ENCODE measurements at places on chromosomes 5 and 9.

- no peak for DNase-seq
Observed at GRCh38 chr5:38743562-38743961, 102.2 kb upstream of the OSMR start.

DNA sequence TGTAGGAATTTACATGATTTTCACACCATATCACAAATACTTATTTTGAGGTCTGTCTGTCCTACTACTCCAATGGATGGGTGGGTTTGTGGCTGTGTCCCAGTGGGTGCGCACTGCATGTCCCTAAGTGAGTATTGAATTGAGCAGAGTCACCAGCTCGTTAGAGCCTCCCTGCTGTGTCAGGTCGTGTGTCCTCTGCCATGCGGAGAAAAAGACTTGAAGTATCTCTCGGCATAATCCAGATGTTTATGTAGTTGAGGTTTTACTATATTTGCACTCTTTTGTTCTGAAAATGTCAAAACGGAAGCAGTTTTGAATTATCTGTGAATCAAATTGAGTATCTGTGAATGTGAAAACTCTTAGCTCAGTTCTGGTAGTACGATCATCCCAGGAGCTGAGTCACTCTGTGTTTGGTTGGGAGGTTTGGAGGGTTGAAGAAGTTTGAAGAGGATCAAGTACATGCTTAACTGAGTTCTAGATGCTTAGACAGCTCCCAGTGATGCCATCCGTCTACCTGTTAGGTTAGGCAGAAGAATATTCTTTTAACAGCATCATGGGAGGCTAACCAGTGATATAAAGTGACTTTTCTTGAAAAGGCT lies 194.2 kb downstream of the TENT4A start:
- no peak for DNase-seq

DNA sequence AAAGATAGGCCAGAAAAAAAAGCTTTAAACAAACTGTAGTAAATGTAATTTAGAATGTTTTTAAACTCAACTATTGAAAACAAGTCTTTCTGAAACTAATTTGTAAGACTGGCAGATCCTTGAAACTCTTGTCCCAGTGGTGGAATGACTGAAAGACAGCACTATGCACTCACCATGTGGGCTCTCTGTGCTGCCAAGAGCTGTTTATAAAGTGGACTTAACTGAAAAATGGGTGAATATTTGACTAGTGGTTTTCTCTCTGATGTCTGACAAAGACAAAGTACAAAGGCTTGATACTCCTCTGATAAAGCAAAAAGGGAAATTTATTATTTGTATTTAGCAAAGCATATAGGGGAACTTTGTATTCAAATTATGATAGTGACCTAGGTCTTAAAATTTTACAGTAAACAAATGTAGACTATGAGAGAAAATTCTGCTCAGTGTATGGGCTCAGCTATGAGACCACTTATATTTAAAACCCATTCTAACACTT lies 635.4 kb downstream of the NR2F1-AS1 start:
- no peak for DNase-seq

DNA sequence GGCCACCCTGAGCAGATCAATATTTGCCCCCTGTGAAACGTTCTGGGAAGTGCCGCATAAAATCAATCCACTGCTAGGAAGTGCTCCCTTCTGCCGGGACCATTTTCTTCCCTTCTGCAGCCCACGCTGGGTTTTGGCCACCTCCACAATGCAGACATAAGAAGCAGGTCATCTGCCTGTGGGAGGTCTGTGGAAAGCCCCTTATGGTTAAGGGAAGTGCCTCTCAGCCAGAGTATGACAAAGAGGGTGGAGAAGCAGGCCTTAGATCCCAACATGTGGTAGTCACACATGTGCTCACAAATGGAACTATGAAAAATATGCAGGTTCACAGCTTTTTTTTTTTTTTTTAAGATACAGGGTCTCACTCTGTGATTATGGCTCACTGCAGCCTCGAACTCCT lies 82.8 kb downstream of the SLC1A3 start:
- no peak for DNase-seq

DNA sequence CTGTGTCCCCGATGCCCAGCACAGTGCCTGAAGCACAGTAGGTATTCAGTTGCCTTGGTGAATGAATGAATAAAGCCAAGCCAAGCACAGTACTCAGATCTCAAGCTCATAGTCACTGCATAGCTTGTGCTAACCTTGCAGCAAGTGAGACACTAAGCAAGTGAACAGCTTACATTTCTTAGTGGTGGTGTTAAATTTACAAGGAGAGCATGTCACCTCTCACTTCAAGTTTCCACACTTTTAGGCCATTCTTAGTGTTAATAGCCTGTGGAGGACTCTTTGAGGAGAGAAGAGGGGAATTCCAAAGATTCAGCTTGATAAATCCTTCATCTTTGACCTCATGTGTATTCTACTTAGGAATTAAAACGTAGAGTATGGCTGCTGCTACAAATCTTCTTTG lies 104.7 kb downstream of the C9orf152 start:
- DNase-seq, result no peak

DNA sequence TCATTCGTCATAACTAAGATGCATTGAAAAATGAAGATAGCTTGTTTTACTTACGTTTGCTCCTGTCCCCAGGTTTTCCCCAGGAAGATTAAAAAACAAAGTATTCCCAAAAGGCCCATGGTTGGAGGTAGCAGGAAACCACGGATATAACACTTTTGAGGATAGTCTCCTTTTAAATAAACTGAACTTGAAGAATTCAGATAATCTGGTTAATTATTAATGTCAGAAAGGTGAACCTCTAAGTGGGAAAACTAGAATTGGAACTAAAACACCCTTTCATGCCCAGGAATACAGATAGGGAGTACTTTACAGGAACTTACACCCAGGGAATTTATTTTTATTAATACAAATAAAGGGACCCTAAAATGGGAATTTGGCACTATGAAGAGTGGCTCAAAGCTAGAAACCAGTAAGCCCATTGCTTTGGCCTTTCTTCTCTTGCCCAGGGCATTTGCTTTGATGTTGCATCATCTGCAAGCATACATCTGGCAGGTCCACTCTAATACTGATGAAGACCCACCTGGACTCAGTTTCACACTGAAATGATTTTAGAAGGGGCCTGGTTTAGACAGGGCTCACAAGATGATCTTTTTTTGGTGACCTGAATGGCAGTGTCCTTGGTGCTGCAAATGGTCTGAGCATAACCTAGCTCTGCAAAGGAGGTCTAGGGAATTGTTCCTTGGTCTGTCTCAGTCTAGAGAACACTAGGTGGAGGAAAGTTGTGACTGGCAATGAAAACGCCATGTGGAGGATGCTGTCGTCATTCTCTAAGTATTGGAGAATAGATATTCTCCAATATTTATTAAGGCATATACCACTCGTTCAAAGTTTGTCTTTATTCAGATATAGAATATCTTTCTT lies at the start of gene C5:
Gene C5 (minus strand): TSS at position 148 of the 861 bp plus-strand sequence. CDS start 29 bp downstream, at position 119.
- DNase-seq, result no peak

- peak; percentile 9 for DNase-seq
Observed at GRCh38 chr5:72096602-72097188, 10.6 kb upstream of the MAP1B start.

DNA sequence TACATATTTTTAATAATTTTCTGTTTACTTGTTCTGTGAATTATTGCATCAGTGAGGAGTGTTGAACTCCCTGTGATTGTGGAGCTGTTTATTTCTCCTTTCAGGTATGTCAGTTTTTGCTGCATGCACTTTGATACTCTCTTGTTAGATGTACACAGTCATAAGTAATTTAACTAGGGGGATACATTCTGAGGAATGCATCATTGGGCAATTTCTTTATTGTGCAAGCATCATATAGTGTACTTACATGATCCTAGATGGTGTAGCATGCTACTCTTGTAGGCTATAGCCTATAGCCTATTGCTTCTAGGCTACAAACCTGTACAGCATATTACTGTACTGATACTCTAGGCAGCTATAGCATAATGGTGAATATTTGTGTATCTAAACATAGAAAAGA lies 9.5 kb downstream of the DENND4C start:
- DNase-seq, result no peak

GRCh38 chr5:148840531-148840930 lies 14.1 kb downstream of the ADRB2 start:
- no peak for DNase-seq

DNA sequence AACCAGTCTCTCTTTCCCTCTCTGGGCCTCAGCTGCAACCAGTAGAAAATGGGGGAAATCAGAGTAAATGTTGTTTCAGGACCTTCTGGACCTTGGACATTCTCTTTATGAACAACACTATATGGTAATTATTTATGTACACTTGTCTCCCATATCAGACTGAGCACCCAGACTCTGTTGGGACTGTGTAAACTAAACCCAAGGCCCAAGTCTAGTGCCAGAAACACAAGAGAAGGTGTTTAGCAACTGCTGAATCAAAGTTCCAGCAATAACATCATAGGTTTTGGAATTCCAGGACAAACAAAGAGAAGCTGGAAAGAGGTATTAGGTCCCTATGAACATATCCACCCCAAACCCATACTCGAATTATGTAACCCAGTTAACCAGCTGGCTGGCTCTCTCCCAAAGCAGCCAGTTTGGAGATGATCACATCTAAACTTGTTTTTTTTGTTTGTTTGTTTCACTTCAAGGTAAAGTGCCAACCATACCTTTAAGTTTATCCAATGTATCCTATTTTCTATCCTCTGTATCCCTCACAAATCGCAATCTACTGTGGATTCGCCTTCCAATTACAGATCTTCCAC lies 1.9 kb upstream of the RNF38 start:
- no peak for DNase-seq

- no peak for DNase-seq
Observed at GRCh38 chr5:159057996-159058395, 41.7 kb downstream of the EBF1 start.

GRCh38 chr5:107146901-107147300 lies 523.8 kb downstream of the EFNA5 start:
- DNase-seq, result no peak

DNA sequence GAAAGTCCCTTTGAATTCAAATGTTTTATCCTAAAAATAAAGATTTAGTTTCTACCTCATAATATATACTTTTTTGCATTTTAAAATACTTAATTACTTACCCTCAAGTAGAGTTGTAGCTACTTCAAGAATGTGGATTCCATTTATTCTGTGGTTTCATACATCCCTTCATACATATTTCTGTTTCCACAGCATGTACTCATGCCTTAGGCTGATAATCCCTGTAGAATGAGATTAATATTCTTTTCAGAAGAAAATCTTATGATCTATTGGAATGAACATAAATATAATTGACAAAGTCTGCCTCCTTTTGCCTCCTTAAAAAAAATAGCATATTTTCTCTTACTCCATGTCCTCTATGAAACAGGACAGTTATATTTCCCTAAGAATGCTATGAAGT lies 465.7 kb downstream of the DTWD2 start:
- DNase-seq, result no peak

DNA sequence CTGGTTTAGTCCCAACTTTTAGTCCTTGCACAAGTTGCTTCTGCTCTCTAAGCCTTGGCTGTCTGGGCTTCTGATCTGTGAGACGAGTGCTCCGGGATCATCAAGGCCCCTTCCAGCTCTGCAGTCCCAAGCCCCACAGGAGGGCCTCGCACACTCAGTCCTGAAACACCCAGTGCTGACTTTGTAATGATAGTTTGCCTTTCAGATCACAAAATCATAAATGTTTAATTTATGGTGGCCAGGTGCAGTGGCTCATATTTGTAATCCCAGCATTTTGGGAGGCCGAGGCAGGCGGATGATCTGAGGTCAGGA lies 95.9 kb upstream of the SLC25A48 start:
- no peak for DNase-seq

DNA sequence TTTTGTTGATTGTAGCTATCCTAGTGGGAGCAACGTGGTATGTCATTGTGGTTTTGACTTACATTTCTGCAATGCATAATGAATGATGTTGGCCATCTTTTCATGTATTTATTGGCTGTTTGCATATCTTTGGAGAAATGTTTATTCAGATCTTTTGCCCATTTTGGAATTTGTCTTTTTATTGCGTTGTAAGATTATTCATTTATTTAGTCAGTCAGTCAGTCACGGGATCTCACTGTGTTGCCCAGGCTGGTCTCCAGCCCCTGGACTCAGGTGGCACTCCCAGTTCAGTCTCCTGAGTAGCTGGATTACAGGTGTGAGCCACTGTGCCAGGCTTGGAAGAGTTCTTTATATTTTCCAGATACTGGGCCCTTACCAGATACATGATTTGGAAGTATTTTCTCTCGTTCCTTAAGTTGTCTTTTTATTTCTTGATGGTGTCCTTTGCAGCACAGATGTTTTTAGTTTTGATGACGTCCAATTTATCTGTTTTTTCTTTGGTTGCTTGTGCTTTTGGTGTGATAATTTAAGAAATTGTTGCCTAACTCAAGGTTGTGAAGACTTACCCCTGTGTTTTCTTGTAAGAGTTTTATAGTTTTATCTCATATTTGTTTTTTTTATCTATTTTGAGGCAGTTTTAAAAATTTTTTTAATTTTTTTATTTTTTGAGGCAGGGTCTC lies 67.1 kb downstream of the EHMT1 start:
- no peak for DNase-seq

GRCh38 chr5:143664623-143665022 lies 147.3 kb upstream of the HMHB1 start:
- DNase-seq, result no peak

DNA sequence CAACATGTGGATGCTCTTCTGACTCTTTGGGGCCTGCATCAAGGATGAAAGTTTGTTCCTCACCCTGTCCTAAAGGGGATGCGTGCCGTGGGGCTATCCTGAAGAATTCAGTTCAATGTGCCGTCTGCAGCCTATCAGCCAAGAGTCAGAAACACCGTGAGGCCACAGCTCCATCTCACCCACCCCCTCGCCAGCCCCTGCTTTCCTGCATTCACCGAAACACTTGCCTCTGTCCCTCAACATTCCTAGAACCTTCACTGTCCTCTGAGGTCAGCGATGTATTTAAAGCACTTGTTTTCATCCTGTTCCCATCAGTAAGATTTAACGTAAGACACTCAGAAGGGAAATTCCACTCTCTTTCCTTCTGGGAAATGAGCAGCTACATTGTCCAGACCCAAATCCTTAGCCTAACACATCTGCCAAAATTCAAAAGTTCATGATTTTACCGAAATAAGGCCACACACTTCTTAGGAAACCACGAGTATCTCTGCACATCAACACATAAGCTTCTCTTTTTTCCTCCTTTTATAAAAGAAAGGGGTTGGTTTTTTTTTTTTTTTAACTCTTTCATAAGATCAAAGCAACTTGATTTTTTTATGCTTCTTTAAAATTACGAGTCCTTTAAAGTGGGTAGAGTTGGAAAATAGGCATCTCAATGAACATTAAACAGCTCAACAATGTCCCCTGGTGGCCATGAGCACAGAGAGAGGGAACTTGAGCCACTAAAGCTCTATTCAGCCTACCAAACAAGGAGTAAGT lies 100.7 kb downstream of the SUSD1 start:
- DNase-seq, result peak; percentile 70

GRCh38 chr9:134624621-134625181 lies 16.9 kb upstream of the COL5A1 start:
- DNase-seq, result peak; percentile 38

- DNase-seq, result no peak
Observed at GRCh38 chr9:134641990-134642384, 384 bp downstream of the COL5A1 start.

DNA sequence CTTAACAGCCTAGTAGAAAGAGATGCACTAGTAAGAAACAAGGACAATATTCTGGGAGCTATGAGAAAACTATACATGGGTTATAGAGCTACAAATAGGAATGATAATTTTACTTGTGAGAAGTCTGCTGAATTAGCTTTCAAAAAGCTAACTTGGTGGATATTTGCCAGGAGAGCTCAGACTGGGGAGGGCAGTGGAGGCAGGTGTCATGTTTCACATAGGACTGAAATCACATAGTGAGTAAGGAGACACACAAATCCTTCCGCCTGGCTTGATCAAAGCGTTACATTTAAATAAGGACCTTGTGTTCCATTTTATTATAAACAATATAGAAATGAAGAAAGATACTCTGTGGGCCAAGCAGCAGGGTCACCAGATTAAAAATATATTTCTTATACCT lies 235.0 kb downstream of the ISL1 start:
- no peak for DNase-seq
